AG09309 (cell line): ENCODE measurements at places on chromosomes 4 and X.

DNA sequence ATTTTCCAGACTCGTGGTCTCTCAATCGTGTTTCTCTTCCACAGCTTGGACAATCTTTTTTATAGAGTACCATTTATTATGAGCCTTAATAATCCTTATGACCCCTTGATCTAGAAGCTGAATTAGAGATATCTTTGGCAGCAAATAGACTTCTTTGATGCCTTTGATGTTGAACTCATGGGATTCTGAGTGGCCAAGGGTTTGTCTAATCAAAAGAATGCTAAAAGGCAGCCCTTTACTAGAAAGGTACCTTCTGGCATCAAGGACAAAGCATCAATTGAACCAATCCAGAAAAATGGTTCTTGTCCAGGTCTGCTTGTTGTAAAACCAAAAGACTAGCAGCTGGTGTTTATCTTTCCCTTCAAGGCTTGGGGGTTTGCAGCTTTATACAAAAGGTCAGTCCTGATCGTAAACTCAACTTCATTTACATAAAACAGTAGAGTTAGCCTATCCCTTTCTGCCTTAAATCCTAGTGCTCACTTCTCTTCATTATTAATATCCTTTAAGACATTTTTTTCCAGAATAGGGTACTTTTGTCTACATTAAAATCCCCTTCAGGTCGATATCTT is 411.3 kb downstream of the FAT4 start:
- DNase-seq, result no peak

GRCh38 chr4:26723216-26723615 is 137.4 kb upstream of the STIM2 start:
- no peak for DNase-seq

DNA sequence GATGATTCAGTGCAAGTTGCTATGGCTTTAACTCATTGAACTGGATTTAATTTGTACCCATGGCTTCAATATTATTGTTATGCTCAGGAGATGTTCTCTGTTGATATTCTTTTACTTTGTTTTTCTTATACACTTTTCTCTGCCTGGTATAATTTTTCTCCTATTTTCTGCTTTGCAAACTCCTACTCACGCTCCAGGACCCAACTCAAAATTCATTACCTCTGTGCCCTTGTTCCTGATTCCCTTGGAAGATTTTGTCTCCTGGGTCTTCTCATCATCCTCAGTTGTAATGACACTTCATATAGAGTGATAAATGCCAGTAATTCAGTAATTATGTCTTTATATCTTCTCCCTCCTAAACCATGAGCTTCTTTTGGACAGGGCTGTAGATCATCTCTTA is 259.9 kb upstream of the JADE1 start:
- DNase-seq, result no peak

DNA sequence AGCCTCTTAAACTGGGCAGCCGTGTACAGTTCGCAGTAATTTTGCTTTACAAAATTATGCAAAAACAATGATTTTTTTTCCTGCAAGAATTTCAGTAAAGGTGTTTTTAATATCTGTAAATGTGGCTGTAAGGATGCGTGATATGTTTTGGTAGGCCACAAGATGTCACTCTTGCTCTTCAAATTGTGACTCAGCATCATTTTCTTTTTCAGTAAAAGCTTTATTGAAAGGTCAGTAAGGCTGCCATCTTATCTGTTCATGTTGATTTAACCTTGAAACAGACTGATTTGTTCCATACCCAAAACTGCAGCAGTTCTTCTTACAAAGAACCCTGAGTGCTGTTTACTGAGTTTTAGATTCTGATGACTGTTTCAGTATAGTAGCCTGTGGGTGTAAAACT is 39.9 kb downstream of the TXLNG start:
- no peak for DNase-seq

- no peak for DNase-seq
Observed at GRCh38 chr4:127782275-127783025, at the start of gene HSPA4L. Gene HSPA4L (plus strand): TSS chr4:127782322. CDS start chr4:127782551, 229 bp downstream.

DNA sequence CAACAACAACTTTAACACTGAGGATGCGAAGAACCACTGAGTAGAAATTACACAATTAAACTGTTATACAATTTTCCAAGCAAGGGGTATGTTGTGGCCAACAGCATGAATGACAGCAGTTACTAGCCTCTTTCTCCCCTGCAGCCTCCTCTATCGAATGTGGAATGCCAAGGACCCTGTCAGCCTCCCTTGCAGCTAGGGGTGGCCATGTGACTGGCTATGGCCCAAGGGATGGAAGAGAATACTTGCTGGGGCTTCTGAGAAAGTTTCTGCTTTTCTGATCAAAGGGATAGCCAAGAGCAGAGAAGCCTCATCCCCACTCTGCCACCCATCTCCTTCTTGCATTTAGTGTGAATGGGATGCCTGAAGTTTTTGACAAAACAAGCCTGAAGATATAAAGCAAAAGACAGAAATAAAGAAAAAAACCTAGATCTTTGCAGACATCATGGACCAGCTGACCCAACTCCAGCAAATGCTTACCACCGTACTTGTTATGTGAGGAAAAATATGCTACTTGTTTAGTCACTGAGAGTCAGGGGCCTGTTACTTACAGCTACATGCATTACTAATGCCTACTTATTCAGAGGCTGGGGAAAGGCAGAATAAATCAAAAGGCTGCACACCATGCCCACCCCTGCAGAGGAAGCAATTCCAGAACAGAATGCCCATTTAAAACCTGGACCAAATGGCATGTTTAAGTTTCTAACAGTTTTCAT is 32.0 kb downstream of the DCTD start:
- no peak for DNase-seq

GRCh38 chrX:973010-973632 is 239.3 kb downstream of the CRLF2 start:
- DNase-seq, result no peak

DNA sequence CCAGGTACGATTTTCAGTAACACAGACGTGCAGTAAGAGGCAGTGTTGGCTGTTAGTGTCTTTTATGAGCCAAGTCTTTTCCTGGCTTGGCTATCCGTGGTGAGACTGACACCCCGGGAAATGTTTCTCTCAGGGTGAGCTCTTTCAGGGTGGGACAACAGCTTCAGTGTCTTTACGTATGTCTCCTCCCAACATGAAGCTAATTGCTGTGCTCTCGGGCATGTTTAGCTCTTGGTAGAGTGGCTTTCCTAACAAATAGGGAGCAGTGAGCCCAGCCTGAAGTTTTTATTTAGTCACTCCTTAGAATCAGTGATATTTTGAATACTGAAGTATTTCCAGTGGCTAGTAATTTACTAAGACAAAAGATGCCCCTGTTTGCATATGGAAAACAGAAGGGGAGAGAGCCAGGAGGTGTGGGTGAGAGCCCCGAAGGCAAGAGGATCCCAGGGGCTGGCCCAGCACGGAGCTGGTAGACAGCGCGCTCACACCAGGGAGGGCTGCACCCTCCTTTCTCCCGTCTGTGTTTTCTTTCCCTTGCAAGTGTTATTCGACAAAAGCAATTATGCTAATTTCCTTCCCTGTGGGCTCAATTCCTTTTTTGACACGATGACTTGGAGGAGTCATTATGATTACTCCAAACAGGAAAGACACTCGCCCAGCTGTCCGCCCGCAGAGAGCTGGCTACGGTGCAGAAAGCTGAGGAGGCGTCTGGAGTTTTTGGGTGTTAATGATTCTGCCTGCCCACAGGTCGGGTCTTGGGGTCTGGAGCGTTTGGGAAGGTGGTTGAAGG is 47.7 kb downstream of the PDGFRA start:
- no peak for DNase-seq

DNA sequence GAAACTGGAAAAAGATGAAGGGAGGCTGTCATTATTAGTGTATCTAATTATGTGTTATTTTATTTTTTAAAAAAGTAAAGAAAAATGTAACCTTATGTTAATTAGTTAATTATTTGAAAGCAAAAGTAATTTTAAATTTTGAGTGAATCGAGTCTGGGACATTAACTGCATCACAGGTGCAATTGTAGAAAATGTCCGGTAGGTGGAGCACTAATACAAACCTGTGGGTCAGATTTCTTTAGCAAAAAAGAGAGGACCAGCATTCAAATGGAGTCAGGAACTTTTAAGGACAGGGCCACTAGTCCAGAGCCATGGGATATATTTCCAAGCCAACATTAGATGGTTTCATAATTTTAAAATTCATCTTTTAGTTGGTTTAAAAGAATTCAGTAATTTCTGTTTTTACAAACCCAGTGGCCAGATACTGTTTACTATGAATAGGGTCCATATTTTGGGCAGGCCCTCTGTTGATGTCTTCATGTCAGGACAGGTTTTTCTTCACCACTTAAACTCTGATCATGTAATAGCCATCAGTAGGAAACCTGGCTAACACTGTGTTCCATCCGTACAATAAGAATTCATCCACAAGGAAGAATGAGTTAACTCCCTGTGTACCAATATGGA is 27.2 kb downstream of the BST1 start:
- no peak for DNase-seq

DNA sequence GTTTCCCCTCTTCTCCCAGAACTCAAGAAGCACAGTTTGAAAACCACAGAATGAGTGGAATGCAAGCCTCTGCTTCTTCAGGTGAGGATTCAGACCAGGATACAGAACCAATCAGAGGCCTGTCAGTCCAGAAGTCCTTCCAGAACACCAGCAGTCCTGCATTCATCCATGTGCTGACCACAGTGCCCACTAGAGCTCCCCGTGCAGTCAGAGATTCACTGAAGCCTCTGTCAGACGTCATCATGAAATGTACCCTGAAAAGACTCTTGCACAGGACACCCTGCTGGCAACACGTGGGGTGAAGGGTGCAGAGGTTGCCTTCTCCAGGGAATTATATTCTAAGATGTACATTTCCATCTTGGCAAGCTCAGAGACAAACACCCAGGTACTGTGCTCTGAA is 75.9 kb upstream of the LSM6 start:
- DNase-seq, result no peak

DNA sequence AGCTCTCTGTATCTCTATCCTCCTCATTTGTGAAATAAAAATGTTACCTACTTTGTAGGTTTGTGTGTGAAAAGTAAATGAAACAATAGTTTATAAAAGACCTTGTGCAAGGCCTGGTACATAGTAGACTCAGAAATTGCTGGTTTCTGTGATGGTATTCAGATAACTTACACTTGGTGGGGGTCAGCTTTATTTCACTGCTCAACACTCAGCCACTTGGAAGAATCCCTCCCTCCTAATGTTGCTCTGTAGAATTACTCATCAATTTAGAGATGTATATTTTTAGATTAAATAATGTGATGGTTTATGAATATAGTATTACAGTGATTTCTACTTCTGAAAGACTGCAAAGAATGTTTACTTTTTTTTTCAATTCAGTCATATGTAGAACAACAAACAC is 32.7 kb downstream of the SMARCAD1 start:
- no peak for DNase-seq

GRCh38 chr4:20528508-20528907 is 171.8 kb upstream of the PACRGL start:
- DNase-seq, result no peak
